ENCODE measurements at places on chromosomes 1 and 21.

GRCh38 chr1:214827883-214828282, 224.9 kb downstream of the CENPF start:
- no peak for DNase-seq

GRCh38 chr1:150582371-150582770, 3.0 kb upstream of the MCL1 start:
- no peak for DNase-seq

- no peak for DNase-seq
Measured at GRCh38 chr1:9037476-9038337, 11.5 kb upstream of the SLC2A7 start.

DNA sequence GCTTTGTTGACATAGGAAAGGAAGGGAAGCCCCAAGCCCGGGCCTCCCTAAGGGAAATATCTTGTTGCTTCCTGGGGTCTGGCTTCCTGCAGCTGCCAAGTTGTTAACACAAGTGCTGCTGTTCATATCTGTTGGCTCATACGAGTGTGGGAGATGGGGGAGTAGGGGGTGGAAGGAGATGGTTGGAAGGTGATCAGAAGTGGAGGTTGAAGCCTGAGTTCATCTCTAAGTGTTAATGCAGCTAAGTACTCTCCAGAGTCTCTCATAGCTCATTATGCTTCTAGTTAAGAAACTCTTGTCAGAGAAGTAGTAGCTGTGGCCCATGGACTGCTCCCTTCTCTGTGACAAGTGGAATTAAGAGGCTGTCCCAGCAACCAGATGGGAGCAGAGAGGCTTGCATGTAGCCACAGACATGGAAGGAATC, 319.2 kb upstream of the SPAG17 start:
- DNase-seq, result no peak

DNA sequence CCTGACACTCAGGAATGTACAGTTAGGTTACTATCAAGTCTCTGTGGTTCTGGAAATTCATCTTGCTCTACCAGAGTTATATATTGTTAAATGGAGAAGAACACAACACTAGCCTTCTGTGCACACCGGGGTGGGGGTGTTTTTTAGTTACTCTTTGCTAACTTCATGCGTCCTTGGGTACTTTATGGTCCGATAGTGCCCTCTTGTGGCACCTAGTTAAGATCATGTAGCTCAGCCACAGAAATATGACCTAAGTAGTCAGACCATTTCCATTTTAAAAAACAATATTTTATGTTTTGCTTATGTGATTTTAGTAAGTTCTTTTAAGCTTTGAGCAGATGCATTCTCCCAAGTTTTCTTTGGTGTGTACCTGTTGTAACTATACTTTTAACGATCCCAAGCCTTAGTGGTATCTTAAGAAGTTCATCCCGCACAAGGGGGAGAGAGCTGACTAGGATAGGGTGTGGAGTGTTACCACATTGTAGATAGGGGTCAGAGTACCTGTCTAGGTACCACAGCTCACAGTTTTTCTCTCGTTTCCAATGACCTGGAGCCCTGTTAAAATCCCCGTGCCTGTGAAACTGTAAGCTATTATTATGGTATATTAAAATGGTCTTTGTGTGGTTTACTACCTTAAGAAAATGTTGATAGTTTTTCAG, 20.6 kb upstream of the SH3D21 start:
- DNase-seq, result peak; percentile 44

DNA sequence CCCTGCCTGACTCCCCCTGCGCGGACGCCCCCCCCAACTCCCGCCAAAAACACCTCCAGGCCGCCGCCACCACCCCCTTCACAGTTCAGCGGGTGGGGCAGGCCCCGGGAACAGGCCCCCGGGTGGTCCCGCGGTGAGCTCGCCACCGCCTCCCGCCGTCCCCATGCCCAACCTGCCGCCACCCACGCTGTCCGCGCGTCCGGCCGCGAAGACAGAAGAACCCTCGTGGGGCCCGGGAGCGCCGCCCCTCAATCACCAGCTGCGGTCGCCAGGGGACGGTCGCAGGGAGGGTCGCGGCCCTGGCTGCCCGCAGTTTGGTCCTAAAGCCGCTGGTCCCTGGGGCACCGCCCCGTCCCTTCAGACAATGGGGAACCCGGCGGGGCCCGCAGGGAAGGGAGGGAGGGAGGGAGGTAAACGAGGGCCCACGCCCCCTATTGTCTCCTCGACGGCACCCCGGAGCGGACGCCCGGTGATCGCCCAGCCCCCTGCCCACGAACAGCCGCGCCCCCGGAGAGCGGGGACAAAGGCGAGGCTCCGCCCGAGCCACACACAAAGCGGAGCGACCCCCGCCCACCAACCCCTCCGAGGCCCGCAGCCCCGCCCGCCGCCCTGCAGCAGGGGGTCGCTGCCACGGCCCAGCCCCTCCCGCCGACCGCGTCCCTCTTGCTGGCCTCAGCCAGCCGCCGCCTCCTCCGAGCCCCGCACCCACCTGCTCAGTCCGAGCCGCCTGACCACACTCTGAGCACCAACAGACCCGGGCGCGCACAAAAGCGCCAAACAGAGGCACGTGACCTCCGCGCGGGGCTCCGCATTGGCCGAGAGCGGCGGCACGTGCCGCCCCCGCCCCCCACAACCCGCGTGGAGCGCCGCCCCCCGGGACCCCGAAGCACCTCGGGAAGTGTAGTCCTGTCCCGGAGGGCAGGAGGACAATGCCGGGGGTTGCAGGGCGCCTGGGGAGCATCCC, at the start of gene STMN1:
STMN1 (minus strand) TSS at position 740 of the 964 bp plus-strand sequence. CDS start 1,743 bp downstream, outside the sequence.
- peak; percentile 78 for DNase-seq

GRCh38 chr1:111221633-111222291, 5.8 kb upstream of the CHI3L2 start:
- no peak for DNase-seq
